ENCODE measurements at places on chromosomes 2 and 18.

DNA sequence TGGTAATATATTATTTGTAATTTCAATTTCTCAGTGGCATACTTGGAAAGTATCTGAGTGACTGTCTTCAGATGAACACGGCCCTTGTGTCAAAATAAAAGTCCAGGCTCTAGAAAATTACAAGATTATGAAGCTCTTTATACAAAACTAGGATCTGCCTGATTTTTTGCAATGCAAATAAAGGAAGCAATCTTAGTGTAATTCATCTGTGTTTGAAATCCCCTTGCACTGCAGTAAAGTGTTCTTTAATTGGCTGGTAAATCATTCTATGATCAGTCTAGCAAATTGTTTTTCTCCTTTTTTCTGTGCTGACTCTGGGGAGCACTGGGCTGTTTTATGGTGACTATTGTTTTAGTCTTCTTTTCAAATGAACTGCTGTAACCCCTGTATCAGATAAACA, 1039.0 kb downstream of the SOCS6 start:
- no peak for DNase-seq

GRCh38 chr18:8381821-8382459, 227.3 kb upstream of the RAB12 start:
- no peak for DNase-seq

GRCh38 chr2:205848601-205849000, 166.3 kb downstream of the NRP2 start:
- no peak for DNase-seq

GRCh38 chr2:80153151-80153550, 151.4 kb downstream of the LRRTM1 start:
- no peak for DNase-seq

- DNase-seq: no peak
Measured at GRCh38 chr2:234352270-234352669, 144.6 kb downstream of the ARL4C start.

GRCh38 chr18:26909599-26910290, 44.2 kb upstream of the AQP4 start:
- DNase-seq: no peak

- DNase-seq: no peak
Measured at GRCh38 chr2:42261518-42262195, 92.5 kb downstream of the EML4 start.

DNA sequence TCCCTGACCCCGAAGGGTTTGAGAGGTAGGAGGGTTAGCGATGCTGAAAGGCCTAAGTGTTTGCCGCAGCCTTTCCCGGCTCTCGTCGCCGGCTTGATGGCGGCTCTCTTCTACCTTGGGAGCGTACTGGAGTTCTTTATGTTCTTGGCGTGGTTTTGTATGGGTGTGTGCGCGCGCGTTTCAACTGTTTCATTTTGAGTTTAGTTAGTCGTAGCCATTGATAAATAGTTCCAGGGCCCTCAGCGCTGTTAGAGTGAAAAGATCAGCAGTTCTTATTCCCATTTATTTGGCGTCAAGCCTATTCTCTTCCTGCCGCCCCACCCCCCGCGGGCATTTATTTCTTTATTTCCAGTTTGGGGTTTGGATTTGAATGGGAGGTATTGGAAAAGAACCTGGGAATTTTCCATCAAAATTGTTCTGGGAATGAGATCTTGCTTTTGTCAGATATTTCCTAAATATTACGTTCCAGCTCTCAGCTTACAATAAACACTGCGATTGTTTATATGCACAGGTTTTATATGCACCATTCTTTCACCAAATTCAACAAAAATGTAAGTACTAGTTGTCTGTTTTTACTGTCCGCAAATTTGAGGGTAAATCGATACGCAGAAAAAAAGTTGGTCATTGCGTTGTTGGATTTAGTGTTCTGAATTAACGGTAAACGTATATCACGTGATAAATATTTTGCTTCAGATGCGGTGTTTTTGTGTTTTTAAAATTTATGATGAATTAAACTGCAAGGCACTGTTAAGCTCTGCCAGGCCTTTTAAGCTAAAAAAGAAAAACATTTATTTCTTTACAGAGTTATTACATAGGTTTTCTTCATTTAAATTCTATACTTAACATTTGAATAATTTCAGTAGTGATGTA, 954 bp downstream of the CCNT2 start:
- DNase-seq: peak; percentile 48

- no peak for DNase-seq
Measured at GRCh38 chr2:74327199-74327598, 16.0 kb downstream of the SLC4A5 start.

GRCh38 chr2:190482451-190482850, 52.1 kb downstream of the NEMP2 start:
- no peak for DNase-seq

GRCh38 chr2:197276156-197276555, 34.4 kb downstream of the ANKRD44 start:
- no peak for DNase-seq

DNA sequence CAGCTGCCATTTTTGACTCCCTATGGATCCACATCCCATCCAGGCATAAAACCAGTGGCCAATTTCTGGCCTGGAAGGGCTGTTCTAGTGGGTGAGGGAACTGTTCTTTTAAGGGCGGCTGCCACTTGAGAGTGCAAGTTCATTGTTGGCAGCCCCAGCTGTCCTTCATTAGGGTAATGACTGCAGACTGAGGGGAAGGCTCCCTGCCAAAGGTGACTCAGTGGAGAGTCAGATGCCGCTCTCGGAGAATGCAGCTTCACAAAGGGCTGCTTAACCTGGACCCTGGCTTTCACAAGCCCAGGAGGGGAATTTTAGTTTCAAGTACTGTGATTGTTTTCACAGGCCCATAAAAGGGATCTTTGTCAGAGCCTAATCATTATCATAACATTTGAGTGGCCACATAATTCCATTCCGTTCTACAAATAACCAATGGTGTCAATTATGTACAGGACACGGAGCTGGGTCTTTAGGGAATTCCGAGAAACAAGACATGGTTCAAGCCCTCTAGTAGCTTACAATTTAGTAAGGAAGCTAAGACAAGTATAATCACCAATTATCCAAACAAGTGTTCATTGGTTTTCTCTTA, 235.7 kb downstream of the CDCA7 start:
- no peak for DNase-seq

GRCh38 chr18:34818064-34818463, 108.0 kb downstream of the DTNA start:
- DNase-seq: no peak

DNA sequence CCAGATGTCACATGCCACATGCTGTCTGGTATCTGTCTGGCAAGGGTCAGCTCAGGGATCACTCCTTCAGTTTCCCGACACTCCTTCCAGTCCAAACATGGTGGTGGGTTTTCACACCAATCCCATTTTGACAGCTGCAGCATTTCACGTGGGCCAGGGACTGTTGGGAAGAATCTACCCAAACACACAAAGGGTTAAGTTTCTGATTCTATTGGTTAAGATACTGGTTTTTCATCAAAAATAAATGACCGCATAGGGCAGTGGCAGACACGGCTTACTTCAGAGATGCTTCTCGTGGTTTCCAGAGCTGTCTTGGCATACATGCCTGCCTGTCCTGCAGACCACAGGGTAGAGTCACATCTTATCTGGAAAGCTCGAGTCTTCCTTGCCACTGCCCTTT, 79.7 kb downstream of the PSMG2 start:
- no peak for DNase-seq
